Naive thymus-derived CD8-positive, alpha-beta T cell (primary cell): ENCODE measurements at places on chromosomes 1 and 21. TPM values are rescaled to one million over a fixed set of nuclear protein-coding genes. Genes with fewer than 3 reads are reported as not detected.

DNA sequence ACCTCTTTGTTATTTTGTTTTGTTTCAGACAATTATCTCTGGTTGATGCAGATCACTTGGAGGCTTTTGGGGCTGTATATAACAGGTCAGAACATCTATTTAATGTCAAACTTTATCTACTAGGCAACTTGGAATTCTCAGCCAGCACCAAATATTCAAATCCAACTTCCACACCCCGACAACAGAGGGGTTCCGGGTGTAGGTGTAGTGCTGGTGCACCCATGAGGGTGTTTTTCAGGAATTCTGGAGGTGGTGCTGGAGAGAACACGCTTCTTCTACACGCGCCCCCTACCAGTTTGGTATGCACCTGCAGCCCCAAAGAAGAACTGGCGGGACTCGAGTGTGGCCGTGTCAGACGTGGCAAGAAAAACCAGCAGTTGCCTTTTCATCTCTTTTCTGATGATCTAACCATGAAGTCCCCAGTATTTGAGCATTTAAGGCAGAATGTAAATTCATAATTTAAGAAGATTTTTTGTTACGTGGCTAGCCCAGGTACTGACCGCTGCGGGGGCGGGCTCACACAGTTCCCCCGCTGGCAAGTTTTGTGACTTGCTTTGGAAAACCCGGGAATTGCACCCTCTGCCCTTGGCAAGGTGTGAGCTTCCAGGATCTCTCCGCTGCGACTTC is 462 bp upstream of the TLCD4 start:
- peak; percentile 18 for DNase-seq

DNA sequence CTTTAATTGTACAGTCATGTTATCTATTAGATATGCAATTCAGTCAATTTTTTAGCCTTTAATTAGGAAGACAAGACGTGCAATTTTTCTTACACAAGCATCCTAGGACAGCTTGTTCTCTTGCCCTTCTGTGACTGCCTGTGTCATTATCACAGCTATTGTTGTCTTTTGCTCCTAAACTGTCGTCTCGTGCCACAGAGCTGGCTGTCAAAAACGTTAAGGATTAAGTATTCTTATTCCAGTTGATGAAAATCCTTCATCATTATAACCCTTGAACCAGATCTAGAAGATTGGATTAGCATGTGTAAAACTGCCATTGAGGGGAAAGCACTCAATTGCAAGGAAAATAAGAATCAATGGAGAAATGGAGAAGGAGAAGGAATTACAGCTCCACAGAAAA is 43.8 kb upstream of the AIM2 start:
- no peak for DNase-seq

- DNase-seq: no peak
Measured at GRCh38 chr1:9135073-9135836, 6.4 kb upstream of the GPR157 start.

Gene CHIA
- not detected for total RNA-seq

Gene TMEM51
- total RNA-seq: not detected

DNA sequence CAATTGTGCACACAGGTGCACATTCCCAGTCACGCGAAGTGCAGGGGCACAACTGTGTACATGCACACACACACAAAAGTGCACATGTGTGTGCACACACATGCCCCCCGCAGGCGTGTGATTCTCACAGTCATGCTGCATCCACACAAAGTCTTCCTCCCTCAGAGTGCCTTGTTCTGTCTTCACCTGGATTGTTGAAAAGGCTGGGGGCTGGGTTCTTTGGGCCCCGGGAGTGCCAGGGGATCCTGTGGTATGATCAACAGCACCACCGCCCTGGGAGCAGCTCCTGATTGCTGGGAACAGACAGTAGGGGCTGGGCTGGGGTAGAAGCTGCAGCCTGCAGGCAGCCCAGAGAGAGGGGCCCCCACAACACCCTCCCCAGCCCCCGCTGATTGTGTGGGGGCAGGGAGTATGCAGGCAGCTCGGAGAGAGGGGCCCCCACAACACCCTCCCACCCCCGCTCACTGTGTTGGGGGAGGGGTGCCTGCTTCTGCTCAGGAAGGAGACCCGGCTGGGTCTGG is 3.4 kb downstream of the COL18A1 start:
- DNase-seq: no peak

Gene NEGR1
- not detected for total RNA-seq

Gene RNU1-2
- total RNA-seq: 3,916 TPM

GRCh38 chr1:200095057-200095577 is 67.6 kb downstream of the NR5A2 start:
- no peak for DNase-seq

Gene LCA5L
- 0.77 TPM for total RNA-seq

GRCh38 chr1:12607263-12607662 is 10.7 kb downstream of the DHRS3 start:
- no peak for DNase-seq

- no peak for DNase-seq
Measured at GRCh38 chr1:166170726-166171125, 3.9 kb upstream of the FAM78B start.

DNA sequence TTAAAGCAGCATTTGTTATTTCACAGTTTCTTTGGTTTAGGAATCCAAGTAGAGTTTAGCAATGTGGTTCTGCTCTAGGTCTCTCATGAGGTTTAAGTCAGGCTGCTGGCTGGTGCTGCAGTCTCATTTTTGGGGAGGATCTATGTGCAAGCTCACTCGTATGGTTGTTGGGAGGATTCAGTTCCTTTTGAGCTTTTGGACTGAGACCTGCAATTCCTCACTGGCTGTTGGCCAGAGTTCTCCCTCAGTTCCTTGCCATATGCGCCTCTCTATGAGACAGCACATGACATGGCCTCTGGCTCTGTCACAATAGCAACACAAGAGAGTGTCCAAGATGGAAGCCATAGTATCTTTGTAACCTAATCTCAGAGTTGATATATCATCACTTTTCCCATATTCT is 91.0 kb downstream of the OLFML2B start:
- DNase-seq: no peak

- DNase-seq: no peak
Measured at GRCh38 chr1:6265151-6265550, 4.3 kb upstream of the GPR153 start.

GRCh38 chr1:67719329-67720196 is 34.6 kb downstream of the GADD45A start:
- no peak for DNase-seq

DNA sequence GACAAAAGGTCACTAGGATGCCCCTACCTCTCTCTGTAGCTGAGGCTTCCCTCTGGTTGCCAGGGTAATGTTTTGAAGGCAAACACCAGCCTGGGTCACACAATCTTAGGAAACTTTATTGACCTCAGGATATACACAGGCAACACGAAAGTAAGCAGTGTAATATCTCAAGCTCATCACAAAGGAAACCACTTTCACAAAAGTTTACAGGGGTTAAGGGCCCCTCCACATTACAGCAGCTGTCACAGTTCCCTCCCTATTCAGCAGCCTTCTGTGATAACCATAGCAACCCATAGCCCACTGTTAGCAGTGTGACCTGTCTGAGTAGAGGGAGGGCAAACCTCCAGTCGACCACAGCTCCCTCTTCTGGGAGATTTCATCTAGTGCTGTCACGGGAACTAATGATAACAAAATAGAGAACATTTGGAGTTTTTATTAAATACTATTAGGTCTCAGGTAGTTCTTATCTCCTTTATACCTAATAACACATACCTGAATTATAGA is 149.8 kb downstream of the PTPRC start:
- no peak for DNase-seq

Gene TRAF5
- total RNA-seq: 74.3 TPM

DNA sequence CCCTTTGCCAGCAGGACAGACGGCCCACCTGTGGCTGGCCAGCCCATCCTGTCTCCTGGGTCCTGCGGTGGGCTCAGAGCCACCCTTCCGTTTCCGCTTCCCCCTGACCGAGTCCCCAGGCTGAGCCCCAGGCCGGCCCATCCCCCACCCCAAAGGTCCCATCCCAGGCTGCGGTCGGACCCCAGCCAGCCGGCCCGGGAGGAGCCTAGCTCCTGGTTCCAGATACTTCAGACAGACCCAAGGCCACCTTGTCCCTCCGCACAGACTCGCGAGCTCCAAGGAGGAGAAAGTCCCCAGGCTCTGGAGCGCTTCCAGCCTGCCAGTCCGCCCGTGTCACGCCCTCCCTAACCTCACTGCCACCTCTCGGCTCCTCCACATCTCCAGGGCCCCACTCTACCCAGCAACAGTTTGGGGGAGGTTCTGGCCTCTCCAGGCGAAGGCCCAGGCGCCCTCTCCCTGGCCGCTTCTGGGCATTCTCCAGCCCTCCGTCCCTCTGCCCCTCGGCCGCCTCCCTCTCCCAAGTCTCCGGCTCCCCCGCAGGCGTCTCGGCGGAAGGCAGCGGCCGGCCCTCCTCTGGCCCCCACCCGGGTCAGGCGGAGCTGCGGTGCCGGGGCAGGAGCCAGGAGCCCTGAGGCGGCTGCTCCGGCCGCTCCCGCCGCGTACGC is 835 bp downstream of the LRRN2 start:
- DNase-seq: no peak

Gene HFM1
- not detected for total RNA-seq

GRCh38 chr1:154750681-154751665 is 119.1 kb downstream of the KCNN3 start:
- DNase-seq: no peak

Gene STYXL2
- not detected for total RNA-seq

Gene CD164L2
- not detected for total RNA-seq

DNA sequence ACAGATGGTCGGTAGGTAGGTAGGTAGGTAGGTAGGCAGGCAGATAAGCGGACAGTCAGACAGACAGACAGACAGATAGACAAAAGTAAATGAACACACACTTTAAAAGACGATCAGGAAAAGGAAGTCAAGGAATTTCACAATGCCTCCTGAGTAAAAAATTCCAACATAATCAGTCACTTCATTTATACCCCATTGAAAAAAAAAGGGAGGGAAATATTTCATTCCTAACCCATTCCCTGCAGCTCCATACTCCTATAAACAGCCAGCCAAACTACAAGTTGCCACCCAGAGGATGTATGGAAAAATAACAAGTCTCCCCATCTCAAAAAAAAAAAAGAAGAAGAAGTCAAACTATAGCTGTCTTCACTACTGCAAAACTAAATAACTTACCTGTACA is 43.4 kb downstream of the ZZZ3 start:
- DNase-seq: no peak

Gene GPR25
- total RNA-seq: not detected

Gene EMC1
- 37.9 TPM for total RNA-seq

- DNase-seq: no peak
Measured at GRCh38 chr1:156488566-156489165, 11.9 kb downstream of the MEF2D start.

Gene OR2W3
- total RNA-seq: not detected

Gene SSX2IP
- total RNA-seq: 9.9 TPM

Gene FCRL2
- total RNA-seq: 3.1 TPM

Gene OR2L3
- 0.27 TPM for total RNA-seq

Gene RHOU
- 0.27 TPM for total RNA-seq

Gene LRRC53
- total RNA-seq: not detected

Gene TEDDM1
- not detected for total RNA-seq

- no peak for DNase-seq
Measured at GRCh38 chr1:10516925-10517676, 42.4 kb downstream of the PEX14 start.

Gene SFN
- total RNA-seq: 0.38 TPM

- DNase-seq: no peak
Measured at GRCh38 chr21:38863291-38863690, 57.6 kb downstream of the ETS2 start.

GRCh38 chr1:54972436-54972835 is 8.0 kb upstream of the TMEM61 start:
- no peak for DNase-seq

Gene LDLRAD1
- total RNA-seq: not detected

GRCh38 chr1:3504151-3504821 is 49.8 kb downstream of the ARHGEF16 start:
- no peak for DNase-seq

GRCh38 chr1:43797891-43798290 is 90.6 kb downstream of the ST3GAL3 start:
- DNase-seq: no peak

Gene PUM1
- total RNA-seq: 175 TPM

GRCh38 chr1:62070384-62071011 is 124.2 kb upstream of the L1TD1 start:
- DNase-seq: no peak

DNA sequence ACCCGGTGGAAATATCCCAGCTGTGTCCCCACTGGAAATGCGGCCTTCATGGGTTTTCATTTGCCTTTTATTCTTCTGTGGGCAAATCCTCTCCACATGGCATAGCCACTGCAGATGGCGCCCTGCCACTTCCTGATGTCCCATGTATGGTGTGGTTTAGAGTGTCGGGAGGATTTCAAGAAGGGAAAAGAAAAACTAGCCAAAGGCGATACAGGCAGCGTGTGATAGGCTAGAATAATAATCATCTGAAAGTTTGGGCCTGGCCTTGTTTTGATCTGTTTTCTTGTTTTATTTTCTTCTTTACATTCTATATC is 123.6 kb downstream of the PEX14 start:
- no peak for DNase-seq

GRCh38 chr1:55117941-55118340 is 78.6 kb downstream of the PCSK9 start:
- DNase-seq: no peak

DNA sequence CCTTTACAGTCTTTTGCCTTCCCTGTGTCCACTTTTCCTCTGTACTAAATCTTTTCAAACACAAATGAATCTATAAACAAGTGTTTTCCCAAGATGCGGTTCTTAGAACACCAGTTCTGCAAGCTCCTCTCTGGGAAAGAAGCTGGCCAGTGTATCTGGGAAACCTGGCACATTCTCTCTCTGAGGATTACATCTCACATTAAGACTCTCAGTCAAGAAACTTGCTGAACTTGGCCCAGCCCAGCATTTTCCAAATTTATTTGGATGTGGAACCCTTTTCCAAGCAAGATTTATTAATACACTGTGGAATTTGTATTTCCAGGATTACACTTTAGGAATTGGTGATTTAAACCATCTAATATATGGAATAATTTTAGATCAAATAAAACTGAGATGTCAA is 105.7 kb downstream of the ZNF281 start:
- no peak for DNase-seq

- DNase-seq: no peak
Measured at GRCh38 chr1:104120525-104120924, 370.8 kb downstream of the AMY1C start.

DNA sequence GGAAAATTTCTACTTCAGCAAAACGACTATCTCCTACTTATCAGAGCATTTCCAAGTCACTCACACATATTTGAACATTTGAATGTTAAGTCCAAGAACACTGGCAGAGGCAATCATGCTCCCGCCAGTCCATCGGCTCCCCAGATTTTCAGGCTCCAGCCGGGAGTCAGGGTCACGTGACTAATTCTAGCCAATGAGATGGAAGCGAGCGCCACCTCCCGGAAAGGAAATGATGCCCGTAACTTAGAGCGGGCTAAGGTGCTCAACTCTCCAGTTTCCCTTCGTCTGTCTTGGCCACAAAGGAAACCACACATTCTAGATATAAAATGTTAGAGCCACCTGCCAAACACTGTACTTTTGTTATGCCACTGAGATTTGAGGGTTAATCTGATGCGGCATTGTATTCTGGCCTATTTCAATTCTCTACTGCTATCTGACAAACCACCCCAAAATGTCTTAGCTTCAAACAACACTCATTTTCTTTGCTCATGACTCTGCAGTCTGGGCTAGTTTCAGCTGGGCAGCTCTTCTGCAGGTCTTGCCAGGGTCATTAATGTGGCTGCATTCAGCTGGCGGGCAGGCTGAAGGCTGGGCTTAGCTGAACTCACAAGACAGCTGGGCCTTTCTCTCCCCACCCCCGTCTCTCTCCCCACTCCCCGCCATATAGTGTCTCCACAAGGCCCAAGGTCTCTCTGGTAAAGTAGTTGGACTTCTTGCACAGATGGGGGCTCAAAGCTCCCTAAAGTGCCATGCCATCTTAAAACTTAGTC is 16.5 kb upstream of the LHX4 start:
- no peak for DNase-seq
